ENCODE measurements at places on chromosomes 12 and 14.
A peak's percentile ranks its signal among the peaks of the same experiment; 100 is the strongest.

- no peak for DNase-seq
Observed at GRCh38 chr12:12323118-12323517, 26.9 kb downstream of the MANSC1 start.

DNA sequence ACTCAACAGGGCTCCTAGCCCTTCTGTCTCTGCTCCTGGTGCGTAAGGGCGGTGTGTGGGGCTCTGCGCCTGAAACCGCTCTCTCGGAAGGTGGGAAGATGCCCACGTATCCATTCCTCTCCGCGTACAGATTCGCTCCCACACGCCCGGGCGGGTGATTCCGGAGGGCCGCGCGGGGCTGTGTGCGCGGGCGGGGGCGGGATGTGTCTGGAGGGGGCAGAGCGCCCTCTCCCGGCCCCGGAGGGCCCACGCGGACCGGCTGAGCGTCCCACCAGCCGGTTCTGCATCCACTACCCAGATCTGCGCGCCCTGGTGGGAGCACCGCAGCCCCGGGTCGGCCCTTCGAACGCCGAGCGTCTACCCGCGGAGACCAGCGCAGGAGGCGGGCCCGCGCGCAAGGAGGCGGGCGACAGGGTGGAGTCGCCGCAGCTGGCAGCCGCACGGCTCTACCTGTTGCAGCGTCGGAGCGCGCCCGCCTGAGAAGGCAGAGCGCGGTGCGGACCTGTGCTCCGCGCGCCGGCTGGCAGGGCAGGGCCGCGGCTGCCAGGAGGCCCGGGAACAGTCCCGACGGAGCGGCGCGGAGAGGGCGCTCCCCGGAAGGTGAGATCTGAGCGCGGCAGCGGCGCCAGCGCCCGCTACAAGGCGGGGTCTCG lies 1.4 kb upstream of the KCNK13 start:
- peak; percentile 35 for DNase-seq

- DNase-seq, result no peak
Observed at GRCh38 chr12:69091442-69092017, 147.8 kb upstream of the CPSF6 start.

- no peak for DNase-seq
Observed at GRCh38 chr12:53067074-53067992, 11.9 kb downstream of the SPRYD3 start.

DNA sequence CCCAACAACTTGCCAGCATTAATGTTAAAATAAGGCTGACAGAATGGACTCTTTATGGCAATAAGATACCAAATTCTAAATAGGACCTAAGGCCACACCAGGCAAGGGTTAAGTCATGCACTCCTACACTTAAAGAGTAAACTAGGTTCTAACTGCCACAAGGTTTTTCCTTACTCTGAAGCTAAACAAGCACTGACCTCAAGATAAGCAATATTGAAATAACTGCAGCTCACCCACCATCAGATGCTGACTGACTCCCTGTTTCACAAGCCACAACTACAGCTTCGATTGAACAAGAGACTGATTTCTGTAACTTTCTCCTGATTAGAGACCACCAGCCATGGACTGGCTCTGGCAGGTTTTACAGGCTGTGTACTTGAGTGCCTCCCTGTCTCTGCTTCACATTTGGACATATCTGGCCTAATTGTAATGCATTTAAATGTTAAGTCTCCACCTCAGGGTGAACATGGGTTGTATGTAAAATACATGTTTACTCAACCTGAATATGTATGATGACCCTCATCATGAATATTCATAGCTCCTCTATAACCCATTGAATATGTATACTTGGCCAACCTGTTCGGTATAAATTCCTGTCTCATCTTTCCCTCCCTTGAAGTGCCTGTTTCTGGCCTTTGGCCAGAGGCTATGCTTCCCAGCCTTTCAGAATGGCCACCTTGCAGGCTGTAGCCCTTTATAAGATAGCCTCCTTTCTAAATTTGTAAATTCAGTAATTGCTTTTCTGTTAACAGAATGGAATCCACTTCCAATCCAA lies 70.5 kb upstream of the DAAM1 start:
- DNase-seq, result no peak

DNA sequence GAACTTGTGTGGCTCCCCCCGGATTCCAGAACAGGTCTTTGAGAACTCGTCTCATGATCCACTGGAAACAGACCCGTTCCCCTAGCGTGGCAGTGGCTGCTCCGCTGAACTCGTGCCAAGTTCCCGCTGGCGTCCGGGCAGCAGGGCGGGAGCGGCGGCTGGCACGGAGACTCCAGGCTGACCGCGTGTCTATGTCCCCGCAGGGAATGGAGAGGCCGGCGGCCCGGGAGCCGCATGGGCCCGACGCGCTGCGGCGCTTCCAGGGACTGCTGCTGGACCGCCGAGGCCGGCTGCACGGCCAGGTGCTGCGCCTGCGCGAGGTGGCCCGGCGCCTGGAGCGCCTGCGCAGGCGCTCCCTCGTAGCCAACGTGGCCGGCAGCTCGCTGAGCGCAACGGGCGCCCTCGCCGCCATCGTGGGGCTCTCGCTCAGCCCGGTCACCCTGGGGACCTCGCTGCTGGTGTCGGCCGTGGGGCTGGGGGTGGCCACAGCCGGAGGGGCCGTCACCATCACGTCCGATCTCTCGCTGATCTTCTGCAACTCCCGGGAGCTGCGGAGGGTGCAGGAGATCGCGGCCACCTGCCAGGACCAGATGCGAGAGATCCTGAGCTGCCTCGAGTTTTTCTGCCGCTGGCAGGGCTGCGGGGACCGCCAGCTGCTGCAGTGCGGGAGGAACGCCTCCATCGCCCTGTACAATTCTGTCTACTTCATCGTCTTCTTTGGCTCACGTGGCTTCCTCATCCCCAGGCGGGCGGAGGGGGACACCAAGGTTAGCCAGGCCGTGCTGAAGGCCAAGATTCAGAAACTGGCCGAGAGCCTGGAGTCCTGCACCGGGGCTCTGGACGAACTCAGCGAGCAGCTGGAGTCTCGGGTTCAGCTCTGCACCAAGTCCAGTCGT lies 1.5 kb downstream of the APOLD1 start:
- DNase-seq, result peak; percentile 63

- DNase-seq, result no peak
Observed at GRCh38 chr14:95722525-95723190, 8.7 kb upstream of the TCL1A start.

GRCh38 chr12:83318386-83319098 lies 631.8 kb downstream of the TMTC2 start:
- DNase-seq, result no peak

- no peak for DNase-seq
Observed at GRCh38 chr12:131415781-131416180, 295.1 kb upstream of the SFSWAP start.

- DNase-seq, result peak; percentile 17
Observed at GRCh38 chr14:59055439-59056045, 132.9 kb upstream of the DAAM1 start.

- no peak for DNase-seq
Observed at GRCh38 chr12:45355730-45356129, 139.8 kb downstream of the ANO6 start.

DNA sequence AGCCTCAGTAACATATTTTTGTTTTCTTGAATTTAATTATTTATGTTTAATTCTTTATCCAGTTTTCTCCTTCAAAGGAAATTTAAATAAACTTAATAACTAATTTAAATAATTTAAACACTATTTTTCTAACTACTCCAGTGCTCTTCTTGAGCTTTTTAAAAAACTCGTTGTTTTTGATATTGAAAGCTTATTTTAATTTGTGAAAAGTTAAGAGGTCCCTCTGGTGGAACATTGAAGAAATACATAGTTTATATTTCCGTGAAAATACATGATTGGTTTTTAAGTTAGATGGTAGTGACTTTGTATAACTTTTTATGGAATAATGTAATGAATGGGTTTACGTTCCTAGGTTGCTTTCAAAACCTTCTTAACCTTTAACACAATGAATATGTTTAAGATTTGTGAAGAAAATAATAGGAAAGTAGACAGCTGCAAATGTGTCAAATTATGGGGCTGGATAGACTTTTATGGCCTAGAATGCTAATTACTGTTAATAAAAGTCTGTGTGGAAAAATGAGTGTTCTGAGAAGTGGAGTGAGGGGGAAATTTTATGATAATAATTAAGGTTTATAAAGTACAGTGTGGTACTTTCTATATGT lies 45.9 kb upstream of the MSRB3 start:
- no peak for DNase-seq

- DNase-seq, result no peak
Observed at GRCh38 chr12:1855241-1855640, 34.9 kb downstream of the LRTM2 start.

DNA sequence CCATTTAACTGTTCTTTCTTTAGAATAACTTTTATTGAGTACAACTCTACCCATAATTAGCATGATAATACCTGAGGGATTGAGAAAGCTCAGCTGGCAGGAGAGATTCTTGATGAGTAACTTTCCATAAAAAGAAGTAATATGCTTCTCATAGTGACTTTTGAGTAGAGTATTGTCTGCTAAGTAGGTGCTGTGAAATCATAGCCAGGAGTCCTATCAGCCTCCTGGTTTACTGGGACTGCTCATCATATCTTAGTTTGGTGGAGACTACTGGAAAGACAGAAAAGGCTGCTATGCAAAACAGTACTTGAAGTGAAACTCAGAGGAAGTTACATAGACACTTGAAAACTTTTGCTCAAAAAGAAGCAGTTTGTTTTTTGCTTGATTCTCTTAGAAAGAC lies 113.3 kb upstream of the ATP2B1 start:
- DNase-seq, result no peak

DNA sequence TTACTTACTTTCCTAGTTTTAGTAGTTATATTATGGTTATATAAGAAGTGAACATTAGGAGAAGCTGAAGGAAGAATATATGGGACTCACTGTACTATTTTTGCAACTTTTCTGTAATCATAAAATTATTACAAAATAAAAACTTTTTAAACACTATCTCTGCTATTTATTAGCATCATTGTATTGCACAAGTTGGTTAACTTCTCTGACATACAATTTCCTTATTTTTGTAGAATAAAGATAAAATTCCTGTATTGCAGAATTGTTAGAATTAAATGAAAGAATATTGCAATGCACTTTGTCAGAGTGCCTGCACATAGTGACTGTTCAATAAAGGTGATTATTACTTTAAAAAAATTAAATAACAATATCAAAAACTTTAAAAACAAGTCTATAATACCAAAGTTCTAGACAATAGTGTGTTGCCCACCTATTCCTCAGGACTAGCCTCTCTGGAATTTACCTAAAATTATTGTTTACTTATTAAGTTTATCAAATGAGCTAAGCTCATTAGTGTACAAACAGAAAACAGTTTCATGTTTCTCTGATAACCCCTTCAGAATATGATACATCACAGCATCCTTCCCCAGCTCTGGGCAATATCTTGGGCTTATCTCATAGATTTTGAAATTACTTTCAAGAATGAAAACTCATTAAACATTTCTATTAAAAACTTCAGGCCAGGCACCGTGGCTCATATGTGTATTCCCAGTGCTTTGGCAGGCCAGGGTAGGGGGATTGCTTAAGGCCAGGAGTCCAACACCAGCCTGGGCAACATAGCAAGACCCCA lies 77.4 kb upstream of the TMPO start:
- DNase-seq, result no peak

DNA sequence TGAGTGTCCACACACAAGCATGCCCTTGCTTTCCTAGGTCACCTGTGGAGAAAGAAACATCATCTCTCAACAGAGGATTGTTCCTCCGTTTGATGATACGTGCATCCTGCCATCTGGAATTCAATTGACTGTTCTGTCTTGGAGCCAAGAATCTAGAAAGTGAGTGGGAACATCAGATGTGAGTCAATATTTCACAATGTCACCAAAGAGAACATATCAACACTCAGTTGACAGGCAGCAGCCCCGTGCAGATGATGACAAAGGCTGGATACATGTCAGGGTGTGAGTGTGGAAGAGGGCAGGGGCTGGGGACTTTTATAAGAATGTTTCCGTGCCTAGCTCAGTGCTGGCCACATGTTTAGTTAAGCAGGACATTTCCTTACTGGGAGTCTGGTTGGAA lies 76.1 kb downstream of the TBC1D30 start:
- no peak for DNase-seq

GRCh38 chr14:63361790-63362189 lies 43.1 kb upstream of the GPHB5 start:
- no peak for DNase-seq

- DNase-seq, result no peak
Observed at GRCh38 chr14:54685286-54685845, 118.4 kb downstream of the SAMD4A start.

GRCh38 chr14:89658977-89659670 lies 242.1 kb upstream of the FOXN3 start:
- DNase-seq, result no peak

DNA sequence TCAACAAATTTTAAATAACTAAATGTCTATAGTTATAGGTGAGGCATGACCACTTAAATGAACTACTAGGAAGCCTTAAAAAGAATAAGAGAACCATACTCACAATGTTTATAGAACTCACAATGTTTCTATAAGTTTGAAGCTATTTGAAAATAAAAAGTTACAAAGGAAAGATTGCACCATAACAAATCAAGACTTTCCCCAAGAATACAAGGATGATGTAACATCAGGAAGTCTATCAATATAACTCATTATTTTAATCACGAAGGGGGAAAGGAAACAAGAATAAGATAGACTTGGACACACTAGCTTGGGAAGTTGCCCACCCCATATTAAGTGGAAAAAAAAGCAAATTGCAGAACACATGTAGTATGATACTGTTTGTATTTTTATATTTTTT lies 26.9 kb downstream of the TMEM233 start:
- DNase-seq, result no peak

GRCh38 chr12:53867216-53868012 lies 71.2 kb upstream of the HOXC13 start:
- DNase-seq, result no peak

DNA sequence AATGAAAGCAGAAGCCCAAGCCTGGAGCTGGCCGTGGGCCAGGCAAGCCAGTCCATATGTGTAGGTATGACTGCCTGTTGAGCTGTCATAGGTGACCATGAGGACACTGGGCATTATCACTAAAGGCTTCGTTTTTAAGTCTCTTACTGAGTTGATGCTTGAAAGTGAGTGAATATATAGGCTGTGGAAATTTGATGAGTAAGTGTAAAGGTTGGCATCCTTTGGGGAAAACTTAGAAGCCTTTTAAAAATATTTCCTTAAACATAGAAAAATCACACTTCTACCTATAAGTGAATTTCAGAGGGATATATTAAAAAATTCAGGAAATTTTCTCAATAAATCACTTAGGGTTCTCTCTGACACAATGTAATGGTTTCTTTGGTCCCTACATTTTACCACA lies 396.5 kb downstream of the FOXG1 start:
- no peak for DNase-seq

DNA sequence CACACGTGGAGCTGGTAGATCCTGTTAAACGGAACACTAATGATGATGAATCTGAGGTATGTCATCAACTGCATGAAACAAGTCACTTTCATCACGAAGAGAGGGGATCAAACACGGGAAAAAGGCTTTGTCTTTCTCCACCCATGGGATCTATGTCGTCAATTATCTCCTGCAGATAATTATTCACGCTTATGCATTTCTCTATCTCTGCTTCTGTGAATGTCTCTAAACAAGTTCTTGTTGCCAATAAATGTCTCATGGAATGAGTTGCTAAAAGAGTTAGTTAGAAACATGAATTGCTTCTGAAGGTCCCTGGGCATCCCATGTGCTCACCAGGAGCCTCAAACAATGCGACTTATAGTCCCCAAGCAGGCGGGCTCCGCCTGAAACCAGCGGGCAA lies 1228.2 kb upstream of the TMEM132C start:
- no peak for DNase-seq

All from activated CD4-positive, alpha-beta T cell treated with anti-CD3 and anti-CD28 coated beads, Interleukin-2, amount 50 U/mL, for 4 hours (primary cell).